T-helper 17 cell (primary cell): ENCODE measurements at places on chromosomes 6 and 20.

DNA sequence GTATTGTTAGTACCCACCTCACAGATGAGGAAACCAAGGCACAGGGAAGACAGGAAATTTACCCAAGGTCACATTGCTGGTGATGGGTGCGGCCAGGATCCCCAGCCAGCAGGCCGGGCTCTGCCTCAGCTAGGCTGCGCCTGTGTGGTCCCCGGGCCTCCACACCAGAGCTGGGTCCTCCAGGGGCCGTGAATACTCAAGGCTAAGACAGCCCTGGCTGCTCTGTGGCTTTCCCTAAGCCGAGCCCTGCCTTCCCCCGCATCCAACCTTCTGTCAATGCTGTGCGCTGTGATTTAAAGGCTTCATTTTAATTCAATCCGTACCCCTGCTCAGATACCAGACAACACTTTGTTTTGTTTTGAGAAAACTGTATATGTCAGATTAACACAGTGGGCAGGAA is 246.7 kb downstream of the TTLL2 start:
- no peak for DNase-seq

- DNase-seq: no peak
Measured at GRCh38 chr20:16541226-16541625, 32.0 kb downstream of the KIF16B start.

DNA sequence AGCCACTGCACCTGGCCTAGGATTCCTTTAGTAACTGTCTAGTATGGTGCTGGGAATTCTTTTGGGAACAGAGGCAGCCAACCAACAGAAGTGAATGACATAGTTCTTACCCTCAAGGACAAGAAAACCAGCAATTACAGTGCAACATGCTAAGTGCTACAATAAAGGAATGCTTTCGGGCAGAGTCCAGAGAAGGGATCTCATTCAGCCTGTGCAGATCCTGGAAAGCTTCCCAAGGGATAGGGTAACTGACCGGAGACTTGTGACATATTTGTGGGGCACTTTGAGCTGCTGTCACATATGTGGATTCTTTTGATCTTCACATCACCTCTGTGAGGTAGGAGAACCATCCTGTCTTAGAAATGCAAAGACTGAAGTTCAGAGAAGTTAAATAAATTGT is 46.8 kb downstream of the C6orf15 start:
- DNase-seq: no peak

- no peak for DNase-seq
Measured at GRCh38 chr6:129031051-129031599, 148.2 kb downstream of the LAMA2 start.
